ENCODE measurements at places on chromosomes 7 and 10. TPM values are rescaled to one million over a fixed set of nuclear protein-coding genes. Genes with fewer than 3 reads are reported as not detected.
A peak's percentile ranks its signal among the peaks of the same experiment; 100 is the strongest.

- no peak for DNase-seq
Observed at GRCh38 chr7:110885474-110885873, 205.5 kb upstream of the LRRN3 start.

DNA sequence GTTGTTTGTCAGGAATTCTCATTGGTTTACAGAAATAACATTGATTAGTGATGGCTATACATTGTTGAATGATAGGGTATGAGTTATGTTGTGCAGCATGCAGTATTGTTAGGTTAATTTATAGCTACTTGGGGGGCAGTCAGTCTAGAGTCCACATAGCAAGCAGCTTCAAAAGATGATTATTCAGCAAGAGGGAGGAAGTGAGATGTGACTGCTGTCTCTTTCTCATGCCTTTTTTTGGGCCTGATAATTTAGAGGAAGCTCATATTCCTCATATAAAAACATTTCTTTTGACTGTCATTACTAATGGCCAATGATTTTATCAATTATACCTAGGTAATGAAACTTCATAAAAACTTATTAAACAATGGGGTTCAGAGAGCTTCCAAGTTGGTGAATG lies 3.4 kb upstream of the TBRG4 start:
- no peak for DNase-seq

Gene NKX1-2
- not detected for total RNA-seq

DNA sequence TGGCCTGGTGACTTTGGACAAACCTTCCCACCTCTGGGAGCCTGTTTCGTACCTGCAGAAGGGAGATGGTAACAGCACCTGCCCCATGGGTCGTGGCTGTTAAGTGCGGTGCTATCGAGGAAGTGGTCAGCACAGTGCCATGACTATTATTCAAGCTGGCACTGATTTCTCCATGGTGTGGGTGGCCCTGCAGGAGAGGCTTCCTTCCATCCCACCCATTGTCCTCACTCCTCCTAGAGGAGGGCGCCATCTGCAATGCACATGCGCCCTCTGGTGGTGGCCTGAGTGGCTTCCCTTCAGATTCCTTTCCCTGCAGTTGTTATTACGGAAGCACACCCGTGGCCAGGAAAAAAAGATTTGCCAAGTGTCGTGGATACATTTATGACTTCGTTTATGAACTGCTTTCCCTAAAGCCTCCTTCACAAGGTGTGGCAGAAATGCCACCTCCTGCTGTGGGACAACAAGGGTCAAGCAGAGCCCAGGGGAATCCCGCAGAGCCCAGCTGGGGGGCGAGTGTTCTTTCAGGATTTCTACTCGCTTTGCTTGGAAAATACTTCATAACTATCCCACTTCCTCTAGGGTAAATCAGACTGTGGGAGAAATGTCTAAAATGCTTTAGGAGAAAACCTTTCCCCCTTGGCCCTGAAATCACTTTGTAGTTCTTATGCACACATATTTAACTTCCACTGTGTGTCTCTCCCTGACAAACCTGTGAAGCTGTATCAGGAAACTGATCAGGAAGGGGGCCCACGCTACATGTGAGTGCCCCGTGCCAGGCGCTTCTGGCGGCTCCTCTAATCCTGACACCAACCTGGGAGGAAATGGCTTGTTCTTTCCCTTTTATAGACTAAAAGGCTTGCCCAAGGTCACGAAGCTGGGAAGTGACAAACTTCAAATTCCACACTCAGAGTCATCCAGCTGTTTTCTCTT lies 98.0 kb upstream of the ANLN start:
- peak; percentile 87 for DNase-seq

GRCh38 chr10:124446830-124447750 lies 2.7 kb downstream of the NKX1-2 start:
- no peak for DNase-seq

Gene LRRC4
- total RNA-seq, result 3.8 TPM

GRCh38 chr10:12938271-12938670 lies 63.2 kb downstream of the CCDC3 start:
- DNase-seq, result no peak

DNA sequence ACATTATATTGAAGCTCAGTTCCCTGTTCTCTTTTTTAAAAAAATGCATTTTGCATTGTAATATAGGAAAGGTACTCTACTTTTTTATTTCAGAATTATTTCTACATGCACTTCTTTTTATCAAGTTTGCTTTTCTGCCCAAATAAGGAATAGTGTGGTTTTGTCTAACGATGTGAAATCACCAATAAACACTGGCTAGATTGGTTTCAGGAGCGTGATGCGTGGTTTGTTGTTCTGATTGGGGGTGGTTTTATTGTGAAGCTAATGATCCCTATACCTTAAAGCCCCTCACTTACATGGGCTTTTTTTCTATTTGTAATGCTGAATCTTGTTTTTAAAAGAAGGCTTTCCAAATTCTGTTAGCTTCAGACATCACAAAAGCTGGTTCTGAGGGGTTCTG lies 17.6 kb downstream of the ENTPD7 start:
- no peak for DNase-seq

Gene FAM25A
- total RNA-seq, result not detected

DNA sequence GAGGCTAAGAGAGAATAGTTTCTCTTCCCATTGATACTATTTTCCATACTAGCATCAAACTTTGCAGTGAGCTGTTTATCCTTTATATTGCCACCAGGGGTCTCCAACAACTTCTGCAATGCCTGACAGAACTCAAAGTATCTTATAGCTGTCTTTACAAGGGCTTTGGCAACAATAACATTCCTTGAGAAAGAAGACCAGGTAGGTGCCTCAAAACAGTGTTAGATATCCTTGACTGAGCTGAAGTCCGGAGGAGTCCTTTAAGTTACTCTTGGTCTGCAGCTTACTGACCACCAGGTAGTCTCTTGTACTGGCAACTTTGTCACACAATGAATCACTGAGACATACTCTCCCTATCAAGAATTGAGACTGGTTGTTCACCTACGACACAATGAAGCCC lies 30.0 kb upstream of the TES start:
- peak; percentile 70 for DNase-seq

GRCh38 chr10:128579901-128580300 lies 453.7 kb upstream of the MKI67 start:
- DNase-seq, result no peak

DNA sequence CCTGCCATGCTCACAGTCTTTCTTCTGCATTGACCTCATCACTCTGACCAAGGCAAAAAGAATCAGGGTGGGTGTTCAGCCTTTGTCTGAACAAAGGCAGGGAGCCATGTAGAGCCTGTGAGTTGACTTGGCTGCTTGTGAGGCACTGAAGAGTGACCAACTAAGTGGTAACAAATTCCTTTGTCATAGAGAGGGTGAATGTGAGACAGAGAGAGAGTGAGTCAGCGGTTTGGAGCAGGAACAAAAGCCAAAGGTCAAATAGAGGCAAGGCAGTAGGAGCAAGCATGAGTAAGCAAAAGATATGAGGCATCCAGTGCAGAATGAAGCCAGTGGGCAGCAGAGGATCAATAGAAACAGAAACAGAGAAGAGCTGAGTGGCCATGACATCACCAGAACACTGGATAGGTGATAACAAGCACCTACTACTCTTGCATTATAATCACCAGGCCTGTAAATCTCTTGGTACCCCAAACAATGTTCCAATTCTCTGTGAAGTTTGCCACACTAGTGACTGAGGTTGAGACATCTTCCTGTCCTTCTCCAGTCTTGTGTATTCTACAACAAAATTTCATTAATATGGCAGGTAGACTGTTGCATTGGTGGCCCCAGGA lies 116.2 kb upstream of the LAMB4 start:
- DNase-seq, result peak; percentile 91

Gene NRF1
- 20.3 TPM for total RNA-seq

GRCh38 chr10:19833170-19833824 lies 17.1 kb downstream of the PLXDC2 start:
- no peak for DNase-seq
